Activated T-helper 17 cell treated with anti-CD3 and anti-CD28 coated beads, Interleukin-2, amount 50 U/mL, for 72 hours (primary cell): ENCODE measurements at places on chromosomes 5 and 9.
A peak's percentile ranks its signal among the peaks of the same experiment; 100 is the strongest.

- peak; percentile 60 for ATAC-seq
Observed at GRCh38 chr9:73154722-73155121, 3.1 kb downstream of the ANXA1 start.

- no peak for ATAC-seq
Observed at GRCh38 chr5:94467346-94467953, 151.0 kb downstream of the KIAA0825 start.

- ATAC-seq, result no peak
Observed at GRCh38 chr5:1892211-1892610, 9.5 kb upstream of the IRX4 start.

- no peak for ATAC-seq
Observed at GRCh38 chr5:78364005-78364404, 3.6 kb downstream of the SCAMP1 start.

- no peak for ATAC-seq
Observed at GRCh38 chr9:93022066-93022465, 36.4 kb upstream of the SUSD3 start.
